ENCODE measurements at places on chromosomes 4 and X.

DNA sequence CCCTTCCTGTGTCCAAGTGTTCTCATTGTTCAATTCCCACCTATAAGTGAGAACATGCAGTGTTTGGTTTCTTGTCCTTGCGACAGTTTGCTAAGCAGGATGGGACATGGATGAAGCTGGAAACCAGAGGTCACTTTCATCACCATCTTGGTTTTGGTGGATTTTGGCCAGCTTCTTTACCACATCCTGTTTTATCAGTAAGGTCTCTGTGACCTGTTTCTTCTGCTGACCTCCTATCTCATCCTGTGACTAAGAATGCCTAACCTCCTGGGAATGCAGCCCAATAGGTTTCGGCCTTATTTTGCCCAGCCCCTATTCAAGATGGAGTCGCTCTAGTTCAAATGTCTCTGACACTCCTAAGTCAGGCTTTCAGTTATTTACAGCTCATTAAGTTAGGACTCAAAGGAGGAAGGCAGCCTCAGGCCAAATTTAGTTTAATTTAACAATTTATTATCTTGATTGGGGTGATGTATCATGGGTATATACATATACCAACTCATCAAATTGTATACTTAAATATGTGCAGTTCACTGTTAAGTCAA, 169.9 kb upstream of the NDP start:
- no peak for DNase-seq

DNA sequence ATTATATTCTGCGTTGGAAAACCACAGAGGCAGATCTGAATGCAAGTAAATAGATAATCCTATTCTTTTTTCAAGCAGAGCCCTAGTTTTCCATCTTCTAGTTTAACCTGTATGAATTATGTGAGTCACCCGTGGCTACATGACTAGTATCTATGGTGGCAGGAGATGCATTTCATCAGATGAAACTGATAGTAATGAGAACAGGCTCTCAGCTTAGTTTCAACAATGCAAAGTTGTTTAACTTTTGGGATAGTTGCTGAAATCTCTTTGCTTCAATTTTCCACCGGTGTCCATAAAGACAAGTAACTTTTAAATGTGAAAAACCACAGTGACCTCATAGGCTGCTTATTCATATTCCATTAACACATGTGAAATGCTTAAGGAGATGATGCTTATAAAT, 1317.4 kb upstream of the TENM3 start:
- DNase-seq: no peak

DNA sequence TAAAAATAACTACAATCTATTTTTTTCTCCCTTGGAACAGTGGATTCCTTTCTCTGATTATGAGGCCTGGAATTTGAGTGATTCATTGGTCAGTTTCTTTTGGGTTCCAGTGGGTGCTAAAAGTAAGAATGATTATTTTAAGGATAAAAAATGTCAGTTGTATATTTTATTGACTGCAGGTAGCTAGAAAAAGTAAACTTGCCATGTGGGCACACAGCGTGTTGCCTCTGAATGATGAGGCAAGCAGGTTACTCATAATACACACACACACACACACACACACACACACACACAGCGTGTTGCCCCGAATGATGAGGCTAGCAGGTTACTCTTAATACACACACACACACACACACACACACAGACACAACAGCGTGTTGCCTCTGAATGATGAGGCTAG, 13.8 kb downstream of the GALNT7 start:
- DNase-seq: no peak

DNA sequence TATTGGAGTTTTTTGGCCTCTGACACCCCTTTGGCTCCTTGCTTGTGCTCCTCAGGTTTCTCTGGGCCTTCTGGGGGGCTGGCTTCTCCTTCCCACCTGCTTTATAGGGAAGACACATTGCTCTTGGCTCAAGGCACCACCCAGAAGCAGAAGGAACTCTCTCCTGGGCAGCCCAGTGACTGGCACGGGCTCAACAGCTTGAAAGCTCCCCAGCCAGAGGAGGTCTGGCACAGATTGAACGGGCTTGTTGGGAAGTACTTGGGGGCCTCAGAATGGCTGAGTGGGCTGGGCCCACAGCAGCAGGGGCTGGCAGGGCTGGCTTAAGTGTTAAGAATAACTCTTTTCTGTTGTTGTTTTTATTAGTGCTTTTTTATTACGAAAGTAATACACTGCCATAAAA, 11.2 kb upstream of the ZNF185 start:
- no peak for DNase-seq

DNA sequence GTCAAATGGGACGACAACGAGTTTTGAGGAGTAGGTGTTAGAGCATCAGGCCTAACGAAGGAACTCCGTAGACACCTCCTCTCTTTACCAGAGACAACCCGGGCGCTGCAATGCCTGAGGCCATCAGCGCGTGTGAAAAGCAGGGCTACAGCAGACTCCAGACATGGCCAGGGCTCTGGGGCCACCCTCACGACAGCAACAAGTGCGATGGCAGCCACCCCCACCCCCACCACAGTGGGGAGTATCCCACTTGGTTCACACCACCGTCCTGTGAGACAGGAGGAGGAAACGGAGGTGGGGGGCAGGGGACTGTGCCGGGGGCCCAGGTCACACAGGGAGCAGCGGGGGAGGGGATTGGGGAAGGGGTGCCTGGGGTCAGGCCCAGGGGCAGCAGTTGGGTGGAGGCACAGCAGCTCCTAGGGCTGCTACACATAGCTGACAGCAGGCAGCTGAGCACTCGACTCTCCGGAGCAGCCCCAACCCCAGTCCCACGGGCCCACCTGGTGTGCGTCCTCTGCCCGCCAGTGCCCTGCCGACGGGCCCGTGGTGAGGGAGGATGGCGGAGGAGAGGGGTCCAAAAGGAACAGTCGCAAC, 8.5 kb downstream of the LRPAP1 start:
- DNase-seq: no peak

DNA sequence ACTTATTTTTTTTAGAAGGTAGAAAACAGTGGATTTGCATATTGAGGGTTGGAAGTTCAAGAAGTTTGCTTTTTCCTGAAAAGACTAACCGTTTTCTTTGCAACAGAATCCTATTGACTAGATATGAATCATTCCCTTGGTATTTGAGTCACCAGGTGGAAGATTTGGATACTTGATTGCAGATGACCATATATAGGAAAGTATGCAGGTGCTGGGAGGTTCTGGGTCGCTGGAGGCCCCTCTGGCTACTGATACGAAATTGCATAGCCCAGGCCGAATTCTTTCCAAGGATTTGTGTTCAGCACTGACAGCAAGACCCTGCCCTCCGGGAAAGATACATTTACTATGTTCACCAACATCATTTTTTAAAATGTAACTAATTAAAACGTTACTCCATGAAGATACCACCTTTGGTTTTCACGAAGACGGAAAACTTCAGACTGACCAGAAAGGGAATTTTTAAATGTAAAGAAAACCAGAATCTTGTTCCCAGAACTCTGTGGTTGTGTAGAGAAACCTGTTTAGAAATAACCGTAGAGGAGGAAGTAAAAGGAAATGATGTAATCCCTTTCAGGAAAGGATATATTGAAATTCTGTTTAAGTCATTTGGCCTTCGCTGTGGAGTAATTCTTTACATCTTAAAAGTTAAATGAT, 946 bp downstream of the ANXA3 start:
- DNase-seq: no peak

GRCh38 chr4:2861631-2862436, 18.2 kb downstream of the ADD1 start:
- DNase-seq: no peak

GRCh38 chr4:113382704-113383103, 333.3 kb downstream of the ANK2 start:
- no peak for DNase-seq

- DNase-seq: no peak
Measured at GRCh38 chrX:618761-619450, 11.7 kb upstream of the SHOX start.

DNA sequence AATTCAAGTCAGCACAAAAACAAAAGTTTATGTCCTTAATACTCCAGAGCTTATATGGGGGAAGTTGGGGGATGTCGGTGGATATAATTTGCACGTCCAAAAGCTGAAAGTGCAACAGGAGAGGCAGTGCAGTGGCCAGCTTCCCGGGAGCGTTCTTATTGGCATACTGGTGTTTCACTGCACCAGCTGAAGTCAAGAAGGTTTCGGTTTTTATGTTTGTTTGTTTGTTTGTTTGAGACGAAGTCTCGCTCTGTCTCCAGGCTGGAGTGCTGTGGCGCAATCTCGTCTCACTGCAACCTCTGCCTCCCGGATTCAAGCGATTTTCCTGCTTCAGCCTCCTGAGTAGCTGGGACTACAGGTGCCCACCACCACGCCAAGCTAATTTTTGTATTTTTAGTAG, 28.6 kb upstream of the TLR3 start:
- no peak for DNase-seq

DNA sequence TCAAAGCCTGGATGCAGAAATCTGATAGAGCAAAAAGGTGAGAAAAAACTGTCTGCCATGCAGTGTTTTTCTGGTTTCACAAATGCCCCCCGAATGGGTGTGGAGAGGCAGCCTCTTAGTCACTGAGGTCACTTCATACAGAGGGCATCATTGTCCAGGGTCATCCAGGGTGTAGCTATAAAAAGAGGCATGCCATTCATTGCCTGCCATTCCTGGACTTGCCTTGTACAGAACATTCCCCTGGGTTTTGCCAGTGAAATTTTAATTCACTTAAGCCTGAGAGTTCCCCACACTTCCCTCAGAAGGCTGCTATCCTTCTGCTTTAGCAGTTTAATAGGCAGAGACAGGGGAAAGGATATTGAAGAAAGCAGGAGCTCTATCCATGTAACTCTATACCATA, 230.3 kb downstream of the UNC5C start:
- DNase-seq: no peak

DNA sequence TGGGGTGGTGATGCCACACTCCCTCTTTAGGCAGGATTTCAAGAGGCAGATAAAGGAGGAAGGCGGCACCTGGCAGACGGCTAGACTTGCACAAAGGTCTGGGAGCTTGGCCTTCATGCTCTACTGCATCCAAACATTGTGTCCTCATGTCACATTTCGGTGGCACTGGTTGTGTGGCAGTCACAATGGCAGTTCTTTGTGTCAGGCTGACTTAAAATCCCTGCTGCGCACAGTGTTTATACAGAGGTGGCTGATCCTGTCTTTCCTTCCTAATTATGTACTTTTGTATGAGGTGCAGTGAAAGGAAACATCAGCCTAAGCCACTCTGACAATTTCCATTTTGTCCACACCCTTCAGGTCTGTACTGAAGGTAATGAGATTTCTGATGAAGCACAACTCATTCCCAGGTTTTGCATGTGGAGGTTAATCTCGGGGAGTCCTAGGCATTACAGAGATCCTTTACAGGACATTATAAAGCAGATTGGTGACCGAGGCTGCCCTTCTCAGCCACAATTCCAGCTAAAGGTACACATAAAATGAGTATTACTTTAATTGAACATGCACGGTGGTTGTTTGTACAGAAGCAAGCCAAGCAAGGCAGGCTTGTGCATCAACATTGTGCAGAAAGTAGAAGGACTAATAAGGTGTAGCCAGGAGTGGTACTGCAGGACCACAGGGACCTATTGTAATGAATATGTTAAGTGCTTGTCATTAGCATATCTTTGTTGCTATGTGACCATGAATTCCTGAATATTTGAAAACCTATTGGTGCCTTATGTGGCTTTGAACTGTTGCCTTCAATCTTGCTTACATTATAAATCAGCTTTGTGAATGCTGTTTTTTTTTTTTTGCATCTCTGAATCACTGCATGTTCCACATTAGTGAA, 147.6 kb downstream of the STK32B start:
- no peak for DNase-seq

DNA sequence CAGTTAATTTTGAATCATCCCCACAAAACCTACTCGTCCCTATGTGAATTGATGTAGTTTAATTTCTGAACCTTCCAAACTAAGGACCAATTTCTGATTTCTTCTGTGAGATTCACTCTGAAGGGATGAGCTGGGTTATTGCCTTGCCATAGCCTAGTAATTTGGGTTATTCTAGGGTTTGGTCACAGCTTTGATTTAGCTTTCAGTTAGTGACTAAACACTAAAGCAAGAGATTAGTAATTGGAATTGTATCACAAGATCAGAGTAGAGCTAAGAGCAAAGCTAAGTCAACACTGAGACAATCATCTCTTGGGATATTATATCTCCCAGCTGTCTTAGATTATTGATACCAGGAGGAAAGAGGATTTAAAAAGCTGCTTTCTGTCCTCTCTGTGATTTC, 588.0 kb downstream of the CCSER1 start:
- DNase-seq: no peak

- DNase-seq: no peak
Measured at GRCh38 chr4:104507112-104507511, 12.4 kb upstream of the CXXC4 start.

DNA sequence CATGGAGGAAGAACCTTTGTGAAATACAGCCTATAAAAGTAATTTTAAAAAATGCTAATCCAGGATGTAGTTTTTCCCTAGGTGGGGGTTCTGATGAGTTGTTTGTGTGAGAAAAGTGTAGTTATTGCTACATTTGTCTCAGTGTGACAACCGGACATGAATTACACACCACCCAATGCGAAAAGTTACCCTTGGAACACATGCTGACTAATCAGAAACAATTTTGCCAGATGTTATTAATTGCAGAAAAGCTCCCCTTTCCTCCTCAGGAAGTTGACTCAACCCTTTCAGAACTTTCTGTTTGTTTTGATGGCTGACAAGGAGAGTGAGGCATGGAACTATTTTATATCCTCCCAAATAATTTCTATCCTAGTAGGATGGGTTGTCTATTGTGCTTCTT, 38.1 kb upstream of the EDA2R start:
- DNase-seq: peak; percentile 77

DNA sequence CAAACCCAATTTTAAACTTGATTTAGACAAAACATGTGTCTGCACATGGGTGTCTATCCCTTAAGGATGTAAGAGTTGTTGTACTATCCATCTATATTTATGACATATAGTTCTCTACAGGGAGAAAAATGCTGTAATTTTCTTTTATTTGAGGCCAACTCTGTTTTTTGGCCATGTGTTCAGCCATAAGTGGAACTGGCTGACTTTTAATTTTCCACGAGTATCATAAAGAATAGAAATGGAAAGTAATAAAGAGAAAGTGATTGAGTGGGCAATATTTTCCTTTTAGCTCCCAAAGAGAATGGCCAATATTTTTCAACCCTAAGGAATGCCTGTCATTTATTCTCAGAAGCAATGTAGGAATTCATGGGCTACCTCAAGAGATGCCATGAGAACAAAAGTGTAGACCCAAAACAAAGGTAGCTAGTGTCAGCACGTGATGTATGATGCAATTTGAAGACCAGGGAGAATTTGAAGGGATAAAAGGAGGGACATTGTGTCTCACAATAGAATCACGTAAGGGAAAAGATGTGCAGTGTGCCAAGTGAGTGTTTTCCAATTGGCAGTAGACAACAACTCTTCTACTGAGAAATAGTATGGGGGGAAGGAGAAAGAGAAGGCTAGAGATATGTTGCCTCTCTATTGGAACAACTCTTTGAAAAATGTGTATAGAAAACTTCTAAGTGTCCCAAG, 27.8 kb upstream of the MXRA5 start:
- no peak for DNase-seq

DNA sequence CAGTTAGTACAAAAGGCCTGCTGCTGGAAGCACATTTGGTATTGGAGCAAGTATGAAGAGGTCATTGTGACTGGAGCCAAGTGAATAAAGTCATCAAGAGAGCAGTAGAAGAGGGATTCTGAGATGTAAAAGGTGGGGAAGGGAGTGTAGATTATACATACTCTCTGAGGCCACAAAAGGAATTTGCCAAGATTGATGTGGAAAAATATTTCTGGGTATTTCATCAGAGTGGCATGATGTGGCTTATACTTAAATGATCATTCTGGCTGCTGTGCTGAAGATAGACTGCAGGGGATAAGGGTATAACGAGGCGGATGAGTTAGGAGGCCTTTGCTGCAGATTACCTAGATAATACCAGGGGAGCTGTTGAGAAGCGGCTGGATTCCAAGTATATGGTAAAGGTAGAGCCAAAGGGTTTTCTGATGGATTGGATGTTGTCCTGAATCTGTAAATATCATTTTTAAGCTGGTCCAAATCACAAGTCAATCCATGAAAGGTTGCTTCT, 231.8 kb upstream of the AGA start:
- no peak for DNase-seq
